ENCODE measurements at places on chromosomes 13 and 19. TPM values are rescaled to one million over a fixed set of nuclear protein-coding genes. Genes with fewer than 3 reads are reported as not detected.
A peak's percentile ranks its signal among the peaks of the same experiment; 100 is the strongest.

DNA sequence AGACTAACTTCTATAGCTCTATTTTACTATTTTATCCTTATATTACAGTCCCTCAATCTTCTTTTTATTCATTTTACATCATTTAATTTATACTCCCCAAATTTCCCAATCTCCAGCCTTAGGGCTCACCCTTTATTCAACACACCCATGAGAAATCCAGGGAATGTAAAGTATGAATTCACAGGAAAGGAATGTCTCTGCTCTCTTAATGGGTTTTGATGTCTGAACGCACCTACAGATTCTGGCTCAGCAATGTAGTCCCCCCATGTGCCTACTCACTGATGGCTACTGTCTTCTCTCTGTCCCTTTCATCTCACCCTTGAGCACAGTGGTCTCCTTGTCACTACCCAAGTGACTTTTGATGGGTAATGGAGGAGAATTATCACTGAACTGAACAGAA lies 32.8 kb downstream of the TNFSF13B start:
- no peak for DNase-seq

The KLK8 gene
- polyA plus RNA-seq: 0.24 TPM

The IGFL3 gene
- polyA plus RNA-seq: not detected

DNA sequence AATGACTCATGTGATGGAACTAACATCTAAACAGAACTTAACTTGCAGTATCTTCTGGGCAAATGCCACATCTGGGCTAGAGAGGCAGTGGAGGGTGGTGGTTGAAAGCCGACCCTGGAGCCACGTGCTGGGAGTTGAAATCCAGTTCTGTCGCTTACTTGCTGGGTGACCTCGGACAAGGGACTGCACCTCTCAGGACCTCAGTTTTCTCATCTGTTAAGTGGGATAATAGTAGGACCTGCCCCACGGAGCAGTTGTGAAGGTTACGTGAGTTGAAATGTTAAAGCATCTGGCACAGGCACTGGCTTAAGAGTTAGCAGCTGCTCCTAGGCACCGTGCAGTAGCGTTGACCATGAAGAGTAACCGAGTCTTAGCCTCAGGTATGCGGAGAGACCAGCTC lies 76.1 kb downstream of the SIPA1L3 start:
- no peak for DNase-seq

- DNase-seq: no peak
Observed at GRCh38 chr19:5484398-5485285, 29.4 kb downstream of the ZNRF4 start.

GRCh38 chr13:103730407-103730806 lies 664.2 kb upstream of the SLC10A2 start:
- no peak for DNase-seq

- DNase-seq: no peak
Observed at GRCh38 chr19:45517641-45518468, 10.6 kb downstream of the VASP start.

- DNase-seq: no peak
Observed at GRCh38 chr13:102318233-102318632, 83.6 kb downstream of the FGF14 start.

The FFAR1 gene
- 0.32 TPM for polyA plus RNA-seq

DNA sequence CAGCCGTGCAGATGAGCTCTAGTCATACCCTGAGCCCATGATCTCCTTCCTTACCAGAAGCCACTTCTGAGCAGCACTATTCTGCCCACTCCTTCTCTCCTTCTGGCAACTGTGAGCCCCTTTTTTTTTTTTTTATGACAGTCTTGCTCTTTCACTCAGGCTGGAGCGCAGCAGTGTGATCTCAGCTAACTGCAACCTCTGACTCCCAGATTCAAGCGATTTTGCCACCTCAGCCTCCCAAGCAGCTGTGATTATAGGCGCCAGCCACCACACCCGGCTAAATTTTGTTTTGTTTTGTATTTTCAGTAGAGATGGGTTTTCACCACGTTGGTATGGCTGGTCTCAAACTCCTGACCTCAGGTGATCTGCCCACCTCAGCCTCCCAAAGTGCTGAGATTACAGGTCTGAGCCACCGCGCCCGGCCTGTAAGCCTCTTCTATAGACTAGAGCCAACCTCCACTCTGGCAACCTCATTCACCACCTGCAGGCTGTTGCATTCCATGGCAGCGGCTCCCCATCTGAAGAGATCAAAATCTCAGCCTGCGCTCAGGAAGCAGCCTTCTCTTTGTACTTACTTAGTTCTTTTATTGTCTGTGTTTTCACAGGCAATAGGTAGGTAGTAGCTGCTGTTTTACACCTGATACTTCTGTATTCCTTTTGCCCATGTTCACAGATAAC lies 34.8 kb upstream of the NDFIP2 start:
- DNase-seq: no peak

- DNase-seq: no peak
Observed at GRCh38 chr13:30148786-30149185, 158.6 kb downstream of the KATNAL1 start.

The KLK11 gene
- 1.4 TPM for polyA plus RNA-seq

The AKT2 gene
- polyA plus RNA-seq: 82.0 TPM

- DNase-seq: peak; percentile 79
Observed at GRCh38 chr19:5091018-5091683, 122.2 kb downstream of the KDM4B start.

GRCh38 chr13:48436661-48437288 lies 23.9 kb upstream of the LPAR6 start:
- no peak for DNase-seq

GRCh38 chr19:2334986-2335846 lies 6.7 kb downstream of the SPPL2B start:
- DNase-seq: no peak

The CYP2S1 gene
- 0.40 TPM for polyA plus RNA-seq

DNA sequence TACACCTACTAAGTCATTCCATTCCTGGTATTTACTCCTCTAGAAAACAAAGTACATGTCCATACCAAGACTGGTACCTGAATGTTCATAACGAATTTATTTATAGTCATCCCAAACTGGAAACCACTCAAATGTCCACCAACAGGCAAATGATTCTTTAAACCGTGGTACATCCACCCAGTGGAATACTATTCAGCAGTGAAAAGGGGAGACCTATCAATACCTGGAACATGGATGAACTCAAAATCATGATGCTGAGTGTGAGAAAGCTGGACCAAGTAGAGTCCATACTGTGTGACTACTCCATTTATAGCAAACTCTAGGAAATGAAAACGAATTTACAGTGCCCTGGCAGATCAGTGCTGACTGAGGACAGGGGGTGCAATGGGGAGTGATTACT lies 11.9 kb upstream of the NAPA start:
- no peak for DNase-seq

GRCh38 chr13:24671386-24672113 lies 8.7 kb upstream of the ATP12A start:
- DNase-seq: no peak

The PSG7 gene
- polyA plus RNA-seq: not detected

GRCh38 chr13:56400774-56401173 lies 739.9 kb upstream of the PRR20A start:
- no peak for DNase-seq

DNA sequence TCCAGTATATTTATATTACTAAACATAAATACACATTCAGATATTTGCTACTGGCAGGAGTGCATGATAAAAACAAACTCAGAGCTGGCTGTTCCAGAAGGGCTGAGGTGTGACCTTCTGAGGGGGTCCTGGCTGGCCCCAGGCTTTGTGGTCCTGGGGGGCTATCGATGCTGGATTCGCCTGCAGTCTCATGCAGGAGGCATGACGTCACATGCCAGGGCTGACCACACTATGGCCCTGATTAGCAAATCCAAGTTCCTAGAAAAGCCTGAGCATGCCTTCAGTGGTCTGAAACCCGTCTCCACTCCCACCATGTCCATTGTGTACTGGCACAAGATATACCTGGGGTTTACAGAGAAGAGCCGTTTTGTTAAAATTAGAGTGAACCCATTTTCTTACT lies 97.9 kb downstream of the KL start:
- DNase-seq: no peak

The RFPL4A gene
- polyA plus RNA-seq: not detected

- DNase-seq: no peak
Observed at GRCh38 chr13:31042049-31042448, 109.6 kb downstream of the TEX26 start.

GRCh38 chr19:31312009-31312676 lies 37.1 kb downstream of the TSHZ3 start:
- DNase-seq: no peak

DNA sequence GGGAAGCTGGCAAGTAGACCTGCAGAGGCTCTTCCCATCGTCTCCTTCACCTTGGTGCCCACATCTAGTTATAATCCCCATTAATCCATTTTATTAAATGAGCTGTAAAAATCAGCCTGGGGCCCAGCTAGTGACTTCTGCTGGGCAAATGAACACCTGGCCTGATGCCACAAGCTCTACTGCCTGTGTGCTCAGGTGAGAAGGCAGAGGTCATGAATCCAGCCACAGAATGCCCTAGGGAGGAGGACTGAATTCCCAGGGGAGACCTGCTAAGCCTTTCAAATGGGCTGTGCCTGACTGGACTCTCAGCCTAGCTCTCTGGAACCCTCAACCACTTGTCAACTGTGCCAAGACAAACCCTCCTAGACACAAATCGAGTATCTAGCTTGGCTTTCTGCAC lies 74.0 kb downstream of the PDS5B start:
- no peak for DNase-seq

The POU2F2 gene
- polyA plus RNA-seq: 0.52 TPM

DNA sequence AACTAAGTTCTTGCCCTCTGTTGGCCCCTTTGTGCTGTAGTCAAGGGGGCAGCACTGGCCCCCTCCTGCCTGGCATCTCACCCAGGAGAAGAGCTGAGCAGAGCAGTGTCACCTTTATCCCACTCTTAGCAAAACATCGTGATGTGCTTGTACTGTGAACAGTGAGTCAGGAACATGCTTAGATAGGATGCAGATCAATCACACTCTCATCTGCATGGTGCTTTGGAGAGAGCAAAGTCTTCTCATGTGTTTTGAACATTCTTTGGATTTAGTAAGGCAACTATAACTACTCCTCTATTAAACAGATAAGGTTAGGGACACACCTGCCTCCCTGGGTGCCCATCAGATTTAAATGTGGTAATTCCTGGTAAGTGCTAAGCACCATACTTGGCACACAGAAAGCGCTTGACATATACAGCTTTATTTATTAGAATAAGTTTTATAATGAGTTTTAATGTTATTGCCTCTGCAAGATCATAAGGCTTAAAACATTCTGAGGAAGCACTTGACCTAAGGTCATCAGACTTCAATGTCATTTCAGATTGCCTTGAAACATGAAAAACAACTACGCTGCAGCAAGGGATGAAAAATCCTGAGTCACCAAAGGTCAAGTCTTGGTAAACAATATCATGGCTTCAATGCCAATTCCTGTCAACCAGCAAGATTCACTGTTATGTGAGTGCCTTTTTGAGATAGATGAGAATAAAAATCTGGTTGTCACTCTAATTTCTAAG lies 82.4 kb upstream of the IRS2 start:
- no peak for DNase-seq

- no peak for DNase-seq
Observed at GRCh38 chr13:86760620-86761019, 910.6 kb upstream of the SLITRK5 start.

The KIRREL2 gene
- 0.05 TPM for polyA plus RNA-seq

The NLRP12 gene
- 0.15 TPM for polyA plus RNA-seq

DNA sequence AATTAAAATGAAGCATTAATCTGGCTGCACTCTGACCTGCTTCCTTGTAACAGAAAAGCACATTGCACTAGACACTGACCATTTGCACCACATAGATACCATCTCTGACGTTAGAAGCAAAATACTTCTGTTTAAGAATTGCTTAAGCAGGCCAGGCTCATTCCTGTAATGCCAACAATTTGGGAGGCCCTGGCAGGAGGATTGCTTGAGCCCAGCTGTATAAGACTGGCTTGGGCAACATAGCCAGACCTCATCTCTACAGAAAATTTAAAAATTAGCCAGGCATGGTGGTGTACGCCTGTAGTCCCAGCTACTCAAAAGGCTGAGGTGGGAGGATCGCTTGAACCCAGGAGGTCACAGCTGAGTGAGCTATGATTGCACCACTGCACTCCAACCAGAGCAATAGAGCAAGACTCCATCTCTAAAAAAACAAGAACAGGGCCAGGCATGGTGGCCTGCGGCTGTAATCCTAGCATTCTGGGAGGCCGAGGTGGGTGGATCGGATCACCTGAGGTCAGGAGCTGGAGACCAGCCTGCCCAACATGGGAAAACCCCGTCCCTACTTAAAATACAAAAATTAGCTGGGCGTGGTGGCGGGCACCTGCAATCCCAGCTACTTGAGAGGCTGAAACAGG lies 7.0 kb upstream of the TLE6 start:
- DNase-seq: no peak

The ADGRE2 gene
- 0.24 TPM for polyA plus RNA-seq

GRCh38 chr13:52085421-52085820 lies 43.5 kb downstream of the NEK5 start:
- DNase-seq: no peak

The ZNF112 gene
- 3.5 TPM for polyA plus RNA-seq

DNA sequence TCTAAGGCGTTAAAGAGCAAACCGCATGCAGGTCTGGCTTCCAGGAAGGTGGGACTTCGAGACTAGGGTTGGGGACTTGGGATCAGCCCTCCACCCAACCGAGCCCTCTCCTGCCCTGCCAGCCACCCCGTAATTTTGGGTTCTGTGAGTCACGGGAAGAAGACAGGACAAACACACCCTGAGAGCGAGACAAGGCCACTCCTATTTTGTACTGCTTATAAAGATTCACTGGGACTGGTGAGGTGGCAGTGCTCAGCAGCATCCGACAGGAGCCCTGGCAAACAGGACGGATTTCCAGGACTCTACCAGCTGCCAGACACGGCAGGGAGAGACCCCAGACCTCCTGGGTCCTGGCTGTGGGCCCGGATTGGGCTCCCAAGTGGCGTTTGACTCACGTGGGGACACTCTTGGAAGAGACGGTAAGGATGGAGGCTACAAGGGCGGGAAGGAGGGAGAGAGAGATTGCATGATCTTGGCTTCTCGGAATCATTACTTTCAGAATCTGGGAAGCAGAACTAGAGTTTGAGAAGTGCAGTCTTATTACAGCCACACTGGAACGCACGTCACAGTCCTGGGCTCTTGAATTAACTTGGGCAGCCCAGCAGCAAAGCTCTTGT lies at the start of gene C5AR2:
TSS of gene C5AR2 (plus strand) at position 245 of the 617 bp plus-strand sequence. CDS start 8,625 bp downstream, outside the sequence.
- no peak for DNase-seq

DNA sequence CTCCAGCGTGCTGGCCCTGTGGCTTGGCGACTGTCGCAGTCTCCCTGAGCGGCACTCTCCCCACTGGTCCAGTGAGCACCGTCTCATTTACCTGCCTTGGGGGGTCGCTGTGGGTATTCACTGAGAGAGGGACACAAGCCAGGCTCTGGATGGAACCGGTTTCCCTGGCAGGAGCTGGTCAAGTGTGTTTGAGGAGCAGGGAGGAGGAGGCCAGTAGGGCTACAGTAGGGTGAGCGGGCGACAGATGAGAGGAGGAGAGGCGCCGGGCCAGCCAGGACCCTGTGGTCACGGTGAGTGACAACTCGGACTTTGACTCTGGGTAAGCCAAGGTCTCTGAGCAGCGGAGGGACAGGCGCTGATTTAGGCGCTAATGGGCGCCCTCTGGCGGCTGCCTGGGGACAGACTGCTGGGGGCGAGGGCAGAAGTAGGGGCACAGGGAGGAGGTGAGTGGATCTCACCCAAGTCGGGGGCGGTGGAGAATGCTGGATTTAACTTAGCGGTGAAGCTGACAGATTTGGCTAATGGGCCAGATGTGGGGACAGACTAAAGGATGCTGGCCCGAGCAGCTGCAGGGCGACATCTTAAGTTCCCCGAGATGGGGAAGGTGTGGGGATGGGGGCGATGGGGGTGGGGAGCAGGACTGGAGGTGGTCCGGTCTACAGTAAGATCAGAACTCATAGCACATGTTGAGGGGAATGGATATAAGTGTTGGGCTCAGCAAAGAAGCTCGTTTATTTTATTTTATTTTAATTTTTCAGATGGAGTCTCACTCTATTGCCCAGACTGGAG lies 4.7 kb upstream of the PRMT1 start:
- DNase-seq: peak; percentile 77

All from ovary (tissue), 10 donors.